ENCODE measurements at places on chromosomes 16 and 17. TPM values are rescaled to one million over a fixed set of nuclear protein-coding genes. Genes with fewer than 3 reads are reported as not detected.

The GPRC5C gene
- total RNA-seq = not detected

The CDH1 gene
- total RNA-seq = not detected

The RMI2 gene
- total RNA-seq = 13.1 TPM

The FBXL16 gene
- total RNA-seq = not detected

The FZD2 gene
- 0.07 TPM for total RNA-seq

The KRT12 gene
- total RNA-seq = not detected

The ERN2 gene
- total RNA-seq = not detected
